ENCODE measurements at places on chromosomes 6 and 20. TPM values are rescaled to one million over a fixed set of nuclear protein-coding genes. Genes with fewer than 3 reads are reported as not detected.
A peak's percentile ranks its signal among the peaks of the same experiment; 100 is the strongest.

DNA sequence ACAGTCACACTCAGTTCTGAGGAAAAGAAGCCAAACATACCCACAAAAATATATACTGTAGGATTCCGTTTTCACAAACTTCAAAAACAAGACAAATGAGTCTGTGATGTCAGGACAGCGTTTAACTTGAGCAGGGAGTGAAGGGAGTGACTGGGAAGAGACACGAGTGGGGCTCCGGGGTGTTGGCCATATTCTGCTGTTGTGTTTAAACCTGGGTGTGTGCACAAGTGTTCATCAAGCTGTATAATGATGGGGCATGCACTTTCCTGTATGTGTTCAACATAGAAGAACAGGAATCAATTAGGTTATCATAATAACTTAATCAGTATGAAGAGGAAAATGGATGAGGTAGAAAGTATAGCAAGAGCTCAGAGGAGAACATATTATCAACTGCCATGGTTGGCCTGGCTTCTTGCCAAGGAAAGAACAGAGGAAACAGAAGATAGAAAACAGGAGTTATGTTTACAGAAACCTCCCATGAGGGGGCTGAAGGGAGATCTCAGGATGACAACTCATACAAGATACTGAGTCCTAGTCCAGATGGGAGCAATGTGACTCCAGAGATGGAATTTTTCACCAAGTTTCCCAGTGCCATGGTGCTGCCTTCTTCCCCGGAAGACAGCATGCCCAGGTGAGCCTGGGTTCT is 15.1 kb upstream of the AFDN start:
- no peak for DNase-seq

DNA sequence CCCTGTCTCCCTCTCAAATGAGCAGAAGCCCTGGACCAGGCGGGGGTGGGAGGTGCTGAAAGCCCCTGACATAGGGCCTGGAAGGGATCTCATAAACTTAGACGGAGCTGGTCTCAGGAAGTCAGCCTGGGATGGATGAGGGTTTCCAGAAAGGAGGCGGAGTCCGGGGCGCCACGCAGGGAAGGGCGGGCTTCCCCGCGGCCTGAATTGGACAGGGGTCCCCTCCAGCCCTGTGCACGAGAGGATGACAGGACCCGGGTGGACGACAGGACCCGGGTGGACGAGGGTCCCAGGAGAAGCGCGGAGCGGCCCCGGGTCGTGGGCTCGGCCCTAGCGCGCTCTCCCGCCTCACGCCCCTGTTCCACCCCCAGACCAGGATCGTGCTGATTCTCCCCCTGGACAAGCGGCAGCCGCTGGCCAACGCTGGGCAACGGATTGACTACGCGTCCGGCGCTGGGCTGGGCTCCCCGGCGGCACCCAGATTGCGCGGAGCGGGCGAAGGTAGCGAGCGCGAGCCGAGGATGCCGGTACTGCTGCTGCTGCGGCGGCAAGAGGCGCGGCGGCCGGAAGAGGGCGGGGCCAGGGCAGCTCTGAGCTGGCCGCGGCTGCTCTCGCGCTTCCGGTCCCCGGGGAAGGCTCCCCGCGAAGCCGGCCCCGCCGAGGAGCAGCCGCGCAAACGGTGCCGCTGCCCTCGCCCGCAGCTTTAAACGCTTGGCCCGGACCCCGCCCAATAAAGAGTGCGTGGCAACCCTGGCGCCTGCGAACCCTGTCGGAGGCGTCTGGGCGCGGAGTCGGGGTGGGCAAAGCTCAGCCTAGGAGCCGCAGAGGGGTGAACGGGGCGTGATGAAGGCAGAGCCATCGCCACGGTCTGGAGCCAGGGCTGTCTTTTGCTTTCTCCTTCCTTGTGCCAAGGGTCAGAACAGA is 1.3 kb downstream of the C20orf144 start:
- peak; percentile 95 for DNase-seq

- no peak for DNase-seq
Observed at GRCh38 chr20:35600993-35601973, 14.3 kb upstream of the SPAG4 start.

GRCh38 chr6:143014764-143015163 is 45.9 kb upstream of the AIG1 start:
- no peak for DNase-seq

- DNase-seq: no peak
Observed at GRCh38 chr20:12207875-12208274, 290.2 kb downstream of the BTBD3 start.

GRCh38 chr6:87879132-87879861 is 168.3 kb upstream of the SPACA1 start:
- no peak for DNase-seq

DNA sequence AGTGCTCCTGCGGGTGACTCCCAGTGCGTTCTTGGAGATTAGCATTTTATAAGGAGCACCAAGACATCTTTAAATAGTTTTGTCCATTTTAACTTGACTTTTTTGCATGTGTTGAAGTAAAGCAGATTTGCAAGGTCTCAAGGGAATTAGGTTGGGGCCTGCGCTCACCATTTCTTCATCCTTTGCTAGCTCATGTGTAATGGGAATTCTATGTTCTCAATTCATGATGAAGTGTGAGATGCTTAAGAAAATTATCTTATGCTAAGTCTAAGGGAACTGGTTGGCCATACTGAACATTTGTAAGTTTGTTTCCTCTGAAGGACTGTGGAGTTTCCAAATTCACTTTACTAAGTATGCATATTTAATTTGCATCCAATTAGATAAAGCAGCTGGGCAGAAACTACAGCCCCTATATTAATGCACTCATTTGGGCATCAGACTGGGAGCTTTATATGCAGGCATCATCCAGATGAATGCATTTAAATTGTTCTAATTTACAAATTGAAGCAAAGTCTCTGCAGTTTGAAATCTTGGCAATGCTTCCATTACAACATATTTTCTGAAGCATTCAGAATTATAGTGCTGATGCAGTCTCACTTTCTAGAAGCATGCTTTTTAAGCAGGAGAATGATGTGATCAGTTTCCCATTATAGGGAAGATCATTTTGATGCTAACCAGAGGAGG is 108.3 kb upstream of the AKAP12 start:
- no peak for DNase-seq

DNA sequence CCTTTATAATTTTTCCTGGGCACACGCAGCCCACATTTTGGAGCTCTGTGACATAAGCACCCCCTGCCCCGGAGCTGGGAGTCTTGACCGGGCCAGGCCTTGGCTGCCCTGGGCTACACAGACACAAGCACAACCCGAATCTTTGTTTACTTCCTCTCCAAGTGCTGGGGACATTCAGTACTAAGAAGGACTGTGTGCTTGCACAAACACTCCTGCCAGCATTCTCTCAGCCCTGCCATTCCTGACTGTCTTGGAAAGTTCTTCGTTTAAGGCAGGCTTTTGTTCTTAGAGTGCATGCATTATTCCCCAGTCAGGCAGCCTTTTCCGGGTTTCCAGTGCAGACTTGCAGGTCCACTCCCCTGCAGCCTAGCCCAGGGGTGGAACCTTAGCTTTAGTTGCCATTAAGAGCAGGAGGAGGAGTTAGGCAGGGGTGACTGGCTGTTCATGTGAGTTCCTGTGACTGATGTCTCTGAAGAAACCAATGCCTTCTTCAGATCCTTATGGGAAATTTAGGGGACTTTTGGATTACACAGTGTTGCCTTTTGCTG is 28.6 kb downstream of the FOXO3 start:
- no peak for DNase-seq

GRCh38 chr20:10064611-10065010 is 29.8 kb downstream of the ANKEF1 start:
- no peak for DNase-seq

DNA sequence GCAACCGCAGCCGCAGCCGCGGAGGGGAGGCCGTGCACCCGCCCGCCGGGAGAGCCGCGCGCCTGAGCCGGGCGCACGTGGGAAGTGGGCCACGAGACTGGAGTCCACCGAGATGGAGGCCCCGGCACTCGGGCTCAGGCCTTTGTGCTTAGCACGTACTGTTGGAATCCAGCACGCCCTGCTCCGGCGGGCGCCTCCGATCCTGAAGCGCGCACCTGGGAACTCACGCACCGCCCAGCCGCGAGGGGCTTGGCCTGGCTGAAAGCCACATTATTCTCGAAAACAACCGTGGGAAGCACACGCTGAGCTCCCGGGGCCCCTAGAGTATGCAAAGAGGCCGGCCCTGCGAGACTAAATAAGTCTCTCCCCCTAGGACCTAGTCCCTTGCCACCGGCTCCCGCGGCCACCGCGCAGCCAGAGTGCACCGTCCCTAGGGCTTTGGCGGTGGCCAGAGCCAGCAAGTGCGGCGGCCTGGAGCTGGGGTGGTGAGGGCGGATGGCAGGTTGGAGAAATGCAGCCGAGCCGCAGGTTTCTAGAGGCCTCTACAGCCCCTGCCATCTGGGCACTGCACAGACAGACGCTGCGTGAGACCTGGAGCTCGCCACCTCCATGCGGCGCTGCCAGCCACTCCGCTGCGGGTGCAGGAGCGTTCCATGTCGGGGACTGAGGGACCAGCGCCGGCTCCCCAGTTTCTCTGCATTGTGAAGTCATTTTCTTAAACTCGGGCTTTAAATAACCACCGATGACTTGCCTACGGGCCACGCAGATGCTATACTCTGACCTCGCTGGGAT is 42.0 kb upstream of the LY86 start:
- no peak for DNase-seq

DNA sequence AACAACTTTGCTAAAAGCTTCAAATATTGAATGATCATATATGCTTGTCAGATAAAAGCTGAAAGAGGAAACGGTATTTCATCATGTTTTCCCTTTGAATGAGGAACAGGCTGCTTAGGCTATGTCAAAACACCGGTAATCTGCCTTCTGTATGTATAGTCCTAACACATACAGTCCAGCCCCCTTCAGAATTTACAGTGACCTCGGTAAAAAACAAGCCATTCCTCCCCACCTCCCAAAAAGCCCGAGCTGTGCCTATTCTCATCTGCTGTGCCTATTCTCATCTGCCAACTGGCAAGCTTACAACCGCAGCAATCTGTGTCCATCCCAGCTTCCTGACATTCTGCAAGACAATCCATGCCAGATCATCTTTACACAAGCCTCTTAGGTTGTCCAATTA is 26.8 kb upstream of the UBE2J1 start:
- no peak for DNase-seq

The DUSP22 gene
- total RNA-seq: 75.0 TPM

The OPN5 gene
- total RNA-seq: not detected

The PRDM1 gene
- total RNA-seq: 10.6 TPM

The GNRH2 gene
- total RNA-seq: not detected

The PNLDC1 gene
- total RNA-seq: not detected

The FERMT1 gene
- 1.2 TPM for total RNA-seq

The ARFGEF3 gene
- total RNA-seq: 2.6 TPM

Data from mesenteric fat pad (tissue), 1 donor.